Pancreas (tissue), 10 donors: ENCODE measurements at places on chromosomes 5 and 9. TPM values are rescaled to one million over a fixed set of nuclear protein-coding genes. Genes with fewer than 3 reads are reported as not detected.

SEC16A gene
- 49.7 TPM for polyA plus RNA-seq

WHRN gene
- 23.7 TPM for polyA plus RNA-seq

BHMT2 gene
- 2.8 TPM for polyA plus RNA-seq

NEUROG1 gene
- polyA plus RNA-seq = not detected

ACTBL2 gene
- polyA plus RNA-seq = not detected

NPR3 gene
- 0.77 TPM for polyA plus RNA-seq

DNA sequence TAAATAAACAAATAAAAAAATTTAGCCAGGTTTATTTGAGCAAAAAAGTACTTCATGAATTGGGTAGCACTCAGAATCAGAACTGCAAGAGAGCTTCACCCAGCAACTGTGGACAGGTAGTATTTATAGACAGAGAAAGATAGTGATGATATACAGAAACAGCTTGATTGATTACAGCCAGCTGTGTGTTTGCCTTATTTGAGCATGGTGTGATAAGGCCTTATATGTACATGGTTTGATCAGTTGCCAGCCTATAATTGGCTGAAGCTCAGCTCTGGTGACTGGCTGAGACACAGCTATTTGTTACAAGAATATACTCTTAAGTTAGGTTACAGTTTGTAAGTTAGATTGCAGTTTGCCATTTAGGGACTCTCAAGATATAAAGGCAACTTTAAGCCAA, 34.3 kb upstream of the ARL15 start:
- DNase-seq = peak; percentile 36

GRCh38 chr9:130028493-130029222, 14.3 kb downstream of the FNBP1 start:
- DNase-seq = no peak

DNA sequence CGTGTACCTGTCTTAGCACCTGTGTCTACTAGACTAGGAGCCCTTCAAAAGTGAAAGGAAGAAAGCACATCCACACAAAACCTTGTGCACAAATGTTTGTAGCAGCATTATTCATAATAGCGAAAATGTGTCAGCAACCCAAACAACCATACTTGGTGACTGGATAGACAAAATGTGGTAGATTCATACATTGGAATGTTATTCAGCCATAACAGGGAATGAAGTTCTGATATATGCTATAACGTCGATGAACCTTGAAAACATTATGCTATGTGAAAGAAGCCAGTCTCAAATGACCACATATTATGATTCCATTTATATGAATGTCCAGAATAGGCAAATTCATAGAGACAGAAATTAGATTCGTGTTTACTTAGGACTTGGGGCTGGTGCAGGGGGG, 57.8 kb upstream of the LARP1 start:
- no peak for DNase-seq

DNA sequence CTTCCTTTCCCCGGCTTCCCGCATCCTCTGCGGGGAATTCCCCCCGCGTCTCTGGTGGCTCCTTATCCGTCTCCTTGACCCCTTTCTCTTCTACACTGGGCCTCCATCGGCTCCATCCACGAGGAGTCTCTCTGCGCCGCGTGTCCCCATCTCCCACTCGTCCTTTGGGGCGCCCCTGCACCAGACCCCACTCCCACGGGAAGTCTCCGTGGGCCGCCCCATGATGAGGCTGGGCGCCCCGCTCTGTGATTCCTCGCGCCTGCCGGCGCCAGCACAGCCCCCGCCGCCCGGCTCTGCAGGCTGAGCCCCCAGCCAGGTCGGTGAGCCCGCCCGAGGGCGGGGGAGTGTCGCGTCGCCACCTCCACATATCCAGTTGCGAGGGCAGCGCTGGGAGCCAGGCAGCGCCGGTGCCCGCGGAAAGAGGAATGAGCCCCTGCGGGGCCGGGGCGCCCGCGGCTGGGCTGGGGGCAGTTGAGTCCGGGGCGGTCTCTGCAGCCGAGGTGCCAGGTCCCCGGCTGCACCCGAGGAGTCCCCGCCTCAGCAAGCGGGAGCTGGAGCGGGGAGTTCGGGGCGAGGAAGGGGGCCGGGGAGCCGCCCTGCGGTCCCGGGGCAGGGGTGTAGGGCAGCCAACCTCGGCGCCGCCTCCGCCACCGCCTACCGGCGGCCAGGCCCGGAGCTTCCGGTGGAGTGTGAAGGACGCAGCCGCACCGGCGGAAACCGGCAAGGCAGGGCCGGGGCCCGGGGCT, 2.1 kb upstream of the TRAF1 start:
- DNase-seq = peak; percentile 91

DNA sequence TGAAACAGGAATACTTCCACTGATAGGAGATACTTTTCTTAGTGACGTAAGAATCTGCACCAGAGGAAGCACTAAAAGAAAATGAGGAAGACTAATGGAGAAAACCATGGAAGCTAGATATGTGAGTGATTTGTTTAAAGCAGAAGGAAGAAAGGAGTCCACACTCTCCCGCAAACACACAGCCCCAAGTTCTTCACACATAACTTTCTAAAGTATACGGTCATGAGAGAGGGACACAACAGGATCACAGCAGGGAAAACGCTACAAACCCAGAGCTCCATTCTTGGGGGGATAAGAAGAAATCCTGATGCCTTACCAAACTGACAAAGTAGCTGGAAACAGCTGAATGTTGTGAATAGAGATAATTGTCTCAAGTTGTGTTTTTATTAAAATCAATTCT, 222.2 kb upstream of the TMEM161B start:
- DNase-seq = no peak

GRCh38 chr5:2205185-2205585, 322.5 kb upstream of the IRX4 start:
- DNase-seq = no peak

DNA sequence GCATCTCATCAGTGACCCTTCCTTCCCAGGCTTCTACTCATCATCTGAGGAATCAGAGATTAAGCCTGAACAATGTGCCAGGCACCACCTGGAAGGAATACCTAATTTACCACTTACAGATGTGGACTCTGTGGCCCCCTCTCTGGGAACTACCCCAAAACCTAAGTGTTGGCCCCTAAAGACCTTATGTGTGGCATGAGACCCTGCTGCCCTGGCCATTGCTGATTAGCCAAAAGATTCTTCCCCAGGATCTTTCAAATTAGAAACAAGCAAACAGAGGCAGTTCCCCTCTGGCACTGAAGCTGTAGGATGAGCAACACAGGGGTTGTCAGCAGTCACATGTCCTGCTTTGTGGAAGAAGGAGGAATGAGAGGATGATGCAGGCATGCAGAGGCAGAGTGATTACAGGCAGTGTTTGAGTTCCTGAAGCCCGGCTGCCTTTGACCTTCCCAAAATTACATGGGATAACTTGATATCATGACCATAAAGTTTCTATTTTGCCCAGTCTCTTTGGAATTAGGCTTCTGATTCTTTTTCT, 10.6 kb downstream of the SPINK4 start:
- DNase-seq = no peak

GRCh38 chr5:80990527-80990926, 30.4 kb downstream of the RASGRF2 start:
- no peak for DNase-seq

DNA sequence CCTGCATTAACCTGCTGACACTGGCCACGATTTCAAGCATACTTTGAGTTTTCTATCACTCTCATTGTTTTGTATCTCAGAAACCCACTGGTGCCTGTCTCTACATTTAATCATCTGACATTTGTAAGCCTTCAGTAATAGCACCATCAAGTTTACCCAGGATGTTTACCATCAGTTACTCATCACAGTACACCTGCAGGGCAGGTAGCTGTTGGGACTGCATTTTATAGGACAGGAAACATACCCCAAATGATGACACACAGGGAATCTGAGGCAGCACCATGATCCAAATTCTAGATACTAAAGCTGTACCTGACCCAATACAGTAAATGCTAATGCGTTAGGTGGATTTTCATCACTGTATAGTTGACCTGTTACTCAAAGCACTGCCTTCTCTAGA, 114.2 kb downstream of the FEM1C start:
- no peak for DNase-seq

DNA sequence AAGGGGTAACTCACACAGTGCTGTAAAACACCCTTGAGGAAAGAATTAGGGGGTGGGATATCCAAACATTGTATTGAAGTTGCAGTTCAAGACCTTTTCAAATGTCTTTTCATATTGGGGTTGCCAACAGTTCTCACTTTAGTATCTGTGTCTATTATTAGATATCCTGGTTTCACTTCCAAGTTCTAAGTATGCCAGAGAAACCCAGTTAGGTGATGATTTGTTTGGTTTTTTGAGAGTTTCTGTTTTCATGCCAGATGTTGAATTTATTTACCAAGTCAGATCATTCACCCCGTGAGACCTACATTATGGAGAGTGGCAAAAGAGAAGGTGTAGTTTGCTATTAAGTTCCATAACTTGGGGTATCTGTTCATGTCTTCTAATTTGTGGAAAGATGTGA, 64.5 kb downstream of the C9orf152 start:
- no peak for DNase-seq

- no peak for DNase-seq
Observed at GRCh38 chr5:28927559-28928326, 1889.4 kb upstream of the CDH9 start.
